ENCODE measurements at places on chromosomes 5 and 9.

- H3K27ac ChIP-seq, result peak overlapping the region; percentile 97
- no peaks in the 10 kb centered on the region for H3K36me3 ChIP-seq
- peaks cover 65% of the 10 kb centered on the region for H3K4me1 ChIP-seq
- peak; percentile 95 for DNase-seq
- no peaks in the 10 kb centered on the region for H3K27me3 ChIP-seq
Measured at GRCh38 chr9:129495620-129496472, 125.1 kb downstream of the C9orf50 start.

DNA sequence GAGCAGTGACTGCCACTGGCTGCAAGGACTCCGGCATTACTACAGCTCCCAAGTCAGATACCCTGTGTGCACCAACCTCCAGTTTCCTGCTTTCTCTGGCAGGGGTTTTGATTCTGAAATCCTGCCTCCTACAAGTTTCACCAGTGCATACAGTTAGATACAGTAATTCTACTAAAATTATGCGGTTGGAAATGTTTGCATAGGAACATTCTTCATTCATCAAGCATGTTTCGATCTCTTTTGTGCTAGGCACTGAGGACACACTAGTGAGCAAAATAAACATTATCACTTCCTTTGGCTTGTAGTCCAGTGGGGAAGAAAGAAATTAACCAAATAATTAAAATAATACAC lies 152.2 kb downstream of the TMEM167A start:
- H3K4me3 ChIP-seq, result peak overlapping the region; percentile 28
- H3K27ac ChIP-seq, result peak overlapping the region; percentile 41
- no peak for DNase-seq
- no peaks in the 10 kb centered on the region for H3K36me3 ChIP-seq

- H3K36me3 ChIP-seq, result peaks cover 23% of the 10 kb centered on the region
- H3K4me1 ChIP-seq, result peaks cover 28% of the 10 kb centered on the region
- peak overlapping the region; percentile 87 for H3K27ac ChIP-seq
- no peak for DNase-seq
Measured at GRCh38 chr9:83986765-83987401, 6.3 kb downstream of the RMI1 start.

DNA sequence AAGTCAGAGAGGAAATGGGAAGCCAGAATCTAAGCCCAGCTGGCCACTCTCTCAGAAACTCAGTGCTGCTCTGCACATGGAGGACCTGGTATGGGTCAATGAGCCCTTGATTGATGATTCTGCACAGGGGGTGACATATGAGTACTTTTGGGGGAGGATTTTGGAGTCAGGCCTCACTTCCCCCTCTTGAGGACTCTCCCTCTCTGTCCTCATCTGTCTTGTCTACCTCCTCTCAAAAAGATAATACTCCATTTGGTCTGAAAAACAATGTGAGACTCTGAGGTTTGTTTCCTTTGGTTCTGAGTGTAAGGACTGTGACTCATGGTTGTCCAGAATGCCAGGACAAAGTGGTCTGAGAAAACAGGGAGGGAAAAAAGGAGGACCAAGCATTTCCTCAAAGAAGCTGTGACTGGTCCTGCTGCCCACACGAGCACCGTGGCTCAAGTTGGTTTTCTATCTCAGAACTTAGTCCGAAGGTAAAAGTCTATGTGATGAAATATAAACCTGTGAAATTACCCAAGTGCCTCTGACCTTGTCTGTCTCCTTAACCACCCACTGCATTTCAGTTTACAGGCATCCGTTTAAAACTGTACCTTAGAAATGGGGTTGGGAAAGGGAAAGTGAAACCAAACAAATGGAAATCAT lies 11.1 kb downstream of the TTC39B start:
- peaks cover 17% of the 10 kb centered on the region for H3K4me1 ChIP-seq
- H3K27me3 ChIP-seq, result no peaks in the 10 kb centered on the region

DNA sequence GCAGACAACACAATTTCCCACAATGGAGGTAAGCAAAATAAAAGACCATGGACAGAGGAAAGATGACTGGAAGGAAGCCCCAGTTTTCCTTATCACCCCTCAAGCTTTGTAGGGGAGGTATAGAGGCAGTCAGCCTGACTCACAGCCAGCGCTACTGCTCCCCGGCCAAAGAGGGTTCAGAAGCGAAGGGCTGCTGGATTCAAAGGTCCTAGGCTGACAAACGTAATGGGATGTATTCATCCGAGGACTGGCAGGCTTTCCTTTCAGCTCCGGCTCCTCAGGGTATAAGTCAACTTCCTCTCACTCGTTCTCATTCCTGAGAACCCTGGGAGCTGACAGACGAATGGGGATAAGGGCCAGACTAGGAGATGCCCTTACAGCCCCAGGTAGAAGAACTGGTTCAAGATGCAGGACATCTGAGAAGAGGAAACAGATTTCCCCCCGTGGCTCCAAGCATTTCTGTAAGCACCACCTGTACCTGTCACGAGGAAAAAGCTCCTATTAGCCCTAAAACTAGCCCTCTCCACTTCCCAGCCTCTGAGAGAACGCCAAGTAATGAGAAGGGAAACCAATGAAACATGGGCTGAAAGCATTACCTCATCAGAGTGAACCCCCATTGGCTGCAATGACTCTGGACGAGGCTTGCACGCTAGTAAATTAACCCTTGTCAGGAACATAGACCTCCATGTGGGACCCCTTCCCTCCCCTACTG lies 22.1 kb upstream of the FAM13B start:
- H3K27me3 ChIP-seq, result peaks cover 3% of the 10 kb centered on the region
- peaks cover 7% of the 10 kb centered on the region for H3K4me1 ChIP-seq
- DNase-seq, result no peak

- no peak overlapping the region for H3K27ac ChIP-seq
- H3K4me3 ChIP-seq, result no peak overlapping the region
- H3K27me3 ChIP-seq, result no peaks in the 10 kb centered on the region
Measured at GRCh38 chr5:33557605-33558004, 116.8 kb downstream of the TARS1 start.

DNA sequence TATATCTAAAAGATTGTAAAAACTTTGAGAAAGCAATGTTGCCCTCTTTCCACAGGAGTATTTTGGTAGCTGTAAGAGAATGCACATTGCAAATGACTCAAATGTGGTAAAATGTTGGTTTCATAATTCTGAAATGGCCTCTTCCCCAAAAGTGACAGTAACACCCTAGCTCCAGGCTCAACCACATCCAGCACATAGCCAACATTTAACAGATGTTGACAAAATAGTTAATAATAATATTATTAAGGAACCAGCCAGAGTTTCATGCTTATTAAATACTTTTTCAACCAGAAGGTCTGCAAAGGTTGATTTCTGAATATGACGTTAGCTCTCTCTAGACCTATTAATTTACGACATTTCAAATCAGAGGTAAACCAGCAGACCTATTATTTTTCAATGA lies 1.3 kb downstream of the ANXA1 start:
- no peak for DNase-seq
- peak overlapping the region; percentile 94 for H3K4me3 ChIP-seq
- H3K27ac ChIP-seq, result peak overlapping the region; percentile 96
- peaks cover 28% of the 10 kb centered on the region for H3K36me3 ChIP-seq
- peaks cover 16% of the 10 kb centered on the region for H3K27me3 ChIP-seq

All from type B pancreatic cell (in vitro differentiated cells).